ENCODE measurements at places on chromosomes 2 and 18.

- no peak for DNase-seq
- H3K36me3 ChIP-seq = no peaks in the 10 kb centered on the region
- no peak overlapping the region for H3K4me3 ChIP-seq
- no peak overlapping the region for H3K27ac ChIP-seq
- no peaks in the 10 kb centered on the region for H3K4me1 ChIP-seq
Observed at GRCh38 chr18:50045126-50045525, 149.8 kb downstream of the MYO5B start.

DNA sequence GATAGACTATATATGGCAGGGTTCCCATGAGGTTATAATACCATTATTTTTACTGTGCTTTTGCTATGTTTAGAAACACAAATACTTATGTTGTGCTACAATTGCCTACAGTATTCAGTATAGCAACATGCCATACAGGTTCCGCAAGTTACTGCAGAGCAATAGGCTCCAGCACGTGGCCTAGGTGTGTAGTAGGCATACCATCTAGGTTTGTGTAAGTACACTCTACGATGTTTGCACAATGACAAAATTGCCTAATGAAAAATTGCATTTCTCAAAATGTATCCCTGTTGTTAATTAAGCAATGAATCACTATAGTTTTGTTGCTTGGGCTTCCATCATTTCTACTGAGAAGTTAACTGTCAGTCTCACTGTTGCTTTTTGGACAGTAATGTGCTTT is 9.8 kb downstream of the CD302 start:
- no peak overlapping the region for H3K4me3 ChIP-seq
- H3K4me1 ChIP-seq = peaks cover 3% of the 10 kb centered on the region
- no peak overlapping the region for H3K27ac ChIP-seq
- no peak for DNase-seq
- no peaks in the 10 kb centered on the region for H3K36me3 ChIP-seq

DNA sequence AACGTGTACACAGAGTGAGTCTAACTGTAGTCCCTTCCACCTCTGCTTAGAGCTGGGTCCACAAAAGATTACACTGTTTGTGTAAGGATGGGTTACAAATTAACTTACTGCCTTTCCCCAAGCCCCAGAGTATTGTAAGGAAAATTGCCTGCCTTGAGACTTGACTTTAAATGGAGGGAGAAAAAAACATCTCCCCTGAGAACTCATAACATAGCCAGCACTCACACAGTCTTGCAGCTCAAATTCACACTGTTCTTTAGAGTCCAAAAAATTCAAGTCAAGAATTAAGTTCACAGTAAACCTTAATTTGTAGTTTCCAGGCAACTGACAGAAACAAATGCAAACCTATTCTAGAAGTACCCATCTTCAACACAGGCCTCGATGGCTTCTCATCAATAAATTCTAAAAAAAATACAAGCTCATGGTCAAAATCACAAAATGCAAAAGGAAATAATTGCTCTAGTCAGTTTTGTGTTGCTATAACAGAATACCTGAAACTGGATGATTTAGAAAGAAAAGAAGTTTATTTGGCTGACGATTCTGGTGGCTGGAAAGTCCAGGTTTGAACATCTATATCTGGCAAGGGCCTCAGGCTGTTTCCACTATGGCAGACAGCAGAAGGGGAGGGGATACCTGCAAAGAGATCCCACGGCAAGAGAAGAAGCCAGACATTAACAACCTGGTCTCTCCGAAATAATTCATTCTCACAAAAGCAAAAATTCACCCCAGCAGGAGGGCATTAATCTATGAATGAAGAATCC is 34.6 kb upstream of the TMEM17 start:
- DNase-seq = no peak
- no peak overlapping the region for H3K4me3 ChIP-seq
- H3K36me3 ChIP-seq = no peaks in the 10 kb centered on the region
- peak overlapping the region; percentile 10 for H3K27ac ChIP-seq

- no peak overlapping the region for H3K4me3 ChIP-seq
- DNase-seq = peak; percentile 61
- H3K27ac ChIP-seq = no peak overlapping the region
- no peaks in the 10 kb centered on the region for H3K4me1 ChIP-seq
Observed at GRCh38 chr2:233449921-233450863, 95.9 kb downstream of the DGKD start.

DNA sequence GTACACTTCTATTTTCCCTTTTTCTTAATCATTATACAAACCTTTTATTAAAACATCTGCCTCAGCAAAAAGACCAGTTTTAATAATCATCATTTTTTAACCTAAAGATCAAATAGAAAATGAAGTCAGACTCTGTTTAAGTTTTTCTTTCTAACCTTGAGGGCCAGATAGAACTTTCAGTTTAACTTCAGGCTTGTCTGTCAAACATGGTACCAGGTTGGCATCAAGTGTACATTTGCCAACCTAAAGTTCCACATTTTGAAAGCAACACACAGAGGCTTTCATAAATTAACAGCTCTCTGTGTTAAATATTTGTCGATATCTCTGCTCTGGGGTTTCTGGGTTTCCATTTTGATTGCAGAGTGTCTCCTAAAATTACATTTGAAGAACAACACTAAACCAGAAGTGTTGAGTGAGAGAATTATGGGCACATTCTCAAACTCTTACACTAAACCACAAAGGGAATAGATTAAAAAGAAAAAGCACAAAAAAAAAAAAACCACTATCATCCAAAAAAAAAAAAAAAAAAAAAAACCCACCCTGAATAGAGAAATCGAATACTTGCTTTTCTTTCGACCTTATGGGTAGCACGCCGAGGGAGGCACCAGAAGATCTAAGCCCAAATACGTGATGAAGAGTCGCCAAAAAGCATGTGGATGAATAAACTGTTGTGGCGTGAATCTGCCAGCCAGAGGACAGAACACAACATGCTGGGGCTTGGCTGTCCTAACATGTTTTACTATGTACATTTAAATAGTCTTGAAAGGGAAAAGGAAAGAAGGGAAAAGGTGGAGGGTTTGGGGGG is 166.2 kb downstream of the TCF4 start:
- no peaks in the 10 kb centered on the region for H3K27me3 ChIP-seq
- H3K27ac ChIP-seq = peak overlapping the region; percentile 27
- H3K36me3 ChIP-seq = no peaks in the 10 kb centered on the region
- no peaks in the 10 kb centered on the region for H3K4me1 ChIP-seq
- DNase-seq = peak; percentile 45

GRCh38 chr2:75447176-75447575 is 113.6 kb downstream of the EVA1A start:
- no peaks in the 10 kb centered on the region for H3K4me1 ChIP-seq
- DNase-seq = no peak
- no peaks in the 10 kb centered on the region for H3K27me3 ChIP-seq
- H3K36me3 ChIP-seq = no peaks in the 10 kb centered on the region

DNA sequence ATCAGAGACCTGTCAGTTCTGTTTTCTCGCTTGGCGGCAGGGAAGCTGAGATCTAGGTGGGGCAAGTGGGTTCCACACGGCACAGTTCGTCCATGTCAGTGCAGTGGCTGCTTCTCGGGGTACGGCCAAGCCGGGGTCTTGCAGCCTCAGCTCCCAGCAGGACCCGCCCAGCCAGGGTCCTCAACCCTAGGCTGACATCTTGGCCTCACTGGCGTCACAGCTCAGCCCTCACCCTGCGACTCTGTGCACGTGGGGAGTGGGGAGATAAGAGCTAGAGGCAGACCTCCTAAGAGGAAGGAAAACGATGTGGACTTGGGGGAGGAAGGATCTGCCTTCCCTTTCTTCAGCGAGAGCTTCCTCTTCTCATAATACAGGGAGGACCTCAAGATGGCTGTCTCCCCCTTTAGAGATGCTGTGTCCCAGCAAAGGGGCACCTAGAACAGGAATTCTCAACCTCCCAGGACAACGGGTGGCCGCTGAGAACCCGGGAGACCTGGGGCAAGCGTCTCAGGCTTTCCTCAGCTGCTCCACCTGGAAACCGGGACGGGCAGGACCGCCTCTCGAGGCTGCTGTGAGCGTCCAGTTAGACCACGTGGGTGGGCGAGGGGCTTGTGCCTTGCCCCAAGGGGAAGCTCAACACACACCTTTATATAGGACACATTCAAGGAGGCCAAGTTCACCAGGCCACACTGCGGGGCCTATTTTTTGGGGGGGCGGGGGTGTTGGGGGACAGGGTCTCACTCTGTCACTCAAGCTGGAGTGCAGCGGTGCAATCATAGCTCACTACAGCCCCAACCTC is 23.5 kb upstream of the KLF11 start:
- peak; percentile 56 for DNase-seq
- H3K27me3 ChIP-seq = no peaks in the 10 kb centered on the region
- H3K4me3 ChIP-seq = no peak overlapping the region
- H3K4me1 ChIP-seq = no peaks in the 10 kb centered on the region
- H3K36me3 ChIP-seq = no peaks in the 10 kb centered on the region
- no peak overlapping the region for H3K27ac ChIP-seq

DNA sequence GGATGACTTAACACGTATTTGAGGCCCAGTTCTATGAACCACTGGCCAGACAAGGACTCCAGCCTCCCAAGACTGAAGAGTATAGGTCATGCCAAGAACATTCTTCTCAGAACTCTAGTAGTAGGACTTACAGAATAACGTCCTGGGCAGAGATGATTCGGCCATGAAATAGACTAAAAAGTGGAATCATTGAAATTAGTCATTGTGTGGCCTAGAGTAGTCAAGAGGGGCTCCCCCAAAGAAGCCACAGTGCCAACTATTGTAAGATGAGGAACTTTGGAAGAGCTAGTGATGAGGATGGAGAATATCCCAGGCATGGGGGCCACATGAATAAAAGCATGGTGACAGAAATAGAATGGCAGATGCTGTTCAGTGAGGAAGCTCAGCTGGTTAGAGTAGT is 101.1 kb downstream of the TRIB2 start:
- peaks cover 16% of the 10 kb centered on the region for H3K4me1 ChIP-seq
- no peak for DNase-seq
- no peaks in the 10 kb centered on the region for H3K36me3 ChIP-seq
- H3K27ac ChIP-seq = peak overlapping the region; percentile 58
- no peaks in the 10 kb centered on the region for H3K27me3 ChIP-seq
- no peak overlapping the region for H3K4me3 ChIP-seq

DNA sequence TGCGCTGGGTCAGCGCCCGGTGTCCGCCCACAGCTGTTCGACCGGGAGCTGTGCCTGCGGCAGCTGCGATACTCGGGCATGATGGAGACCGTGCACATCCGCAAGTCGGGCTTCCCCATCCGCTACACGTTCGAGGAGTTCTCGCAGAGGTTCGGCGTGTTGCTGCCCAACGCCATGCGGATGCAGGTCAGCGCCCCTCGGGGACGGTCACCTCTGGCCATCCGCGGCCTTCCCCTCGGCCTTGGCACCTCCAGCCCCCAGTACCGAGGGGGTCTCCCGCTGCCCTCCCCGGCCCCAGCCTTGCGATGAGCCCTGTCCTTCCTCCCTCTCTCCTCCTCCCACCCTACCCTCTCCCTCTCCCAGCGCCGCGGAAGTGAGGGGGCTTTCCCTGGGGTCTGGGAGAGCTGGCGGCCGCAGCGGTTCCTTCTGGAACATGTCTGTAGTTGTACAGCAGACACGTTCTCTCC is 53.2 kb upstream of the GPR17 start:
- no peaks in the 10 kb centered on the region for H3K36me3 ChIP-seq
- peak; percentile 11 for DNase-seq
- no peak overlapping the region for H3K27ac ChIP-seq

DNA sequence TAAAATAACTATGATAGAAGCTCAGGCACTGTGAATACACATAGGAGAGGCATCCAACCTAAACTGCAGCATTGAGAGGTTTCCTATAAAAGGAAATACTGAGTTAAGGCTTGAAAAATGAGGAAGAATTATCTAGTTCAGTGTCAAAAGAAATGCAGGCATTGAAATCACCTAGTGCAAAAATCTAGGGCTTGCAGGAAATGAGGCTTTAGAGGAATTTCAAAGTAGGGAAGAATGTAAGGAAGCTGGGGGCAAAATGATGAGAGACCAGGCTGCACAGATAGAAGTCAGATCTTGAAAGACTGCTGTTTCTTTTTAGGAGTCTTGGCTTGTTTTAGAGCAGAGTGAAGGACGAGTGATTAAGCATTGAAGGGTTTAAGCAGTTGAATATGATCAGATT is 28.1 kb upstream of the SCYGR2 start:
- no peak overlapping the region for H3K27ac ChIP-seq
- H3K4me3 ChIP-seq = no peak overlapping the region
- no peaks in the 10 kb centered on the region for H3K4me1 ChIP-seq
- H3K27me3 ChIP-seq = no peaks in the 10 kb centered on the region
- no peaks in the 10 kb centered on the region for H3K36me3 ChIP-seq

DNA sequence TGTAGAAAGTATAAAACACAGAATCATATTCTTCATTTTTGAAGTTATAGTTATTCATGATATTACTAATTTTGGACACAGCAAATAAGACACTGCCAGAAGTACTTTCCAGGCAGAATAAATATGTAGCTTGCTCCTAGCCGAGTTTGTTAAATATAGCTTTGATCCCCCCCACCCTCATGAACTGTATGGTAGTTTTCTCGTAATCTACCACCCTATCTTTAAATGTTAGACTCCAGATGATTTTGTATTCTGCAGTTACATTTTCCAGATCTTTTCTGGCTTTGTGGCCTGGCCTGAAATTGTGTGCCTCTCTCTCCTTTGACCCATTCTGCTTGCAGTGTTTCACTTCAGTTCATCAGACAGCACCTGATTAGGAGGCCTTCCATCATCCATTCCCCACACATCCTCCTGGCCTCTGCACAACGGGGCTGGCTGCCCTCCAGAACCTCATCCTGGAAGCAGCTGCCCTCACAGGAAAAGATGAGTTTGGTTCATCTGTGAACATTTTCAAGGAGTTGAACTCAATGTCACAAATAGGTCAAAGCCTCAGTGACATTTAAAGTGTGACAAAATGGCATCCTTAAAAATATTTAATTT is 4.7 kb upstream of the KCNJ3 start:
- H3K27ac ChIP-seq = peak overlapping the region; percentile 85
- H3K36me3 ChIP-seq = no peaks in the 10 kb centered on the region
- H3K4me3 ChIP-seq = no peak overlapping the region
- no peaks in the 10 kb centered on the region for H3K27me3 ChIP-seq
- H3K4me1 ChIP-seq = peaks cover 35% of the 10 kb centered on the region

GRCh38 chr2:13581471-13581870 is 864.7 kb downstream of the TRIB2 start:
- H3K4me1 ChIP-seq = no peaks in the 10 kb centered on the region
- H3K4me3 ChIP-seq = no peak overlapping the region
- DNase-seq = no peak
- no peak overlapping the region for H3K27ac ChIP-seq
- H3K36me3 ChIP-seq = no peaks in the 10 kb centered on the region
- no peaks in the 10 kb centered on the region for H3K27me3 ChIP-seq

- no peak for DNase-seq
- no peaks in the 10 kb centered on the region for H3K36me3 ChIP-seq
- H3K27ac ChIP-seq = no peak overlapping the region
Observed at GRCh38 chr2:57802243-57802642, 244.4 kb upstream of the VRK2 start.

- H3K4me3 ChIP-seq = no peak overlapping the region
- H3K27ac ChIP-seq = no peak overlapping the region
- H3K36me3 ChIP-seq = no peaks in the 10 kb centered on the region
Observed at GRCh38 chr18:12391487-12392165, 14.6 kb upstream of the AFG3L2 start.
